ENCODE measurements at places on chromosomes 5 and 9.

DNA sequence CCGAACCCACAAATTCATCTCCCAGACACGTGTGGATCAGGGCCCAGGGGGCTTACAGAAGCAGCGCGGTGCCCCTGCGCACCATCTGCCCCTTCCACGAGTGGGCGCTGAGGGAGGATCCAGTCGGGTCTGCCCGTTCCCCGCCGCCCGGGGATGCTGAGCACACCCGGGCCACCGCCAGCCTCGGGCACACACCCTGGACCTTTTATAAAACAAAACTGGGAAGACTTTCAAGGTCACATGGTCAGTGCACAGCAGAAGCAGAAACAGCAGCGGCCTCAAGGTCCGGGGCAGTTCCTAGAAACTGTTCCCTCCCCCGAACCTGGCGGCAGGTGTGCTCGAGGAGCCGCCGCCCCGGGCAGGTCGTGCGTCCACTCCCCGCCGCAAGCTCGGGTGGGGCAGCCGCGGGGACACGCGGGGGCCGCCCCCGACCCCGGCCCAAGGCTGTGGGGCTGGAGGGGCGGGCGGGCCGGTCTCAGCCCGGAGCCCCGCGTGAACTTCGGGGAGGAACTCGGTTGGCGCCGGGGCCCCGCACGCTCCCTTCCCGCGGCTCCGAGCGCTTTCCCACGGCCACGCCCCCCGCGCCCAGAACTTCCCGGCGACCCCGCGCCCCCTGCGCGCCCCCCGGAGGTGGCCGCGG, 633 bp upstream of the PPP1R26 start:
- DNase-seq, result no peak

DNA sequence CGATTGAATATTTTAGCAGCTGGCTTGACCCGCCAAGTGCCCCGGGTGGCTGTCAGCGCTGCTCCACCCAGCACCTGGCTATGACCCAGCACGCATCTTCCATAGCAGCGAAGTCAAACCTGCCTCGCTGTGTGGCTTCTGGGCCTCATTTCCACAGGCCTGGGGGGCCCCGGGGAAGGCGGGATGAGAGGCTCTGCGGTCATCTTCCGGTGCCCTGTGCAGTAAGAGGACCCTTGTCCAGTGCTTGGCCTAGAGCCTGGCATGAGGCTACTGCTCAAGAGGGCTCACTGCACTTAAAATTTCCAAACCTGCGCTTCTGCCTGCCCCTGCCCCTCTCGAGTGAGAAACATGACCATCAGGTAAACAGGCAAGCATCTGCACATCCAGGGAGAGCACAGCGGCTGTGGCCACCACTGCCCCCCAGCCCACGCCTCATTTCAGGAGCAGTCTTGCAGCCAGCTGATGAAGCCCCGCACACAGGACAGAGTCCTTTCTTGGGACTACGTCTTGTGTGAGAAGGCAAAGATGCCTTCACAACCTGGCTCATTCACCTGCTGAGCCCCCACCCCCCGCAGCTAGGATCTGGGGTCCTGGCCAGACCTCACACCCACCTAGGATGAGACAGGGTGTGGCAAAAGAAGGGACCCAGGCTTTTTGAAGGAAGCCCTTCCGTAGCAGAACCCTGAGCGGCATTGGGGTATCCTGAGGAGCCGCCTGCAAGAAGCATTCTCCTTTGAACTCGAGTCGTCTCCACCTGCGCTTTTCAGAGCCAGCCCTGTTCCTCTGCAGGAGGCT, 69.5 kb upstream of the UNC5A start:
- DNase-seq, result no peak

DNA sequence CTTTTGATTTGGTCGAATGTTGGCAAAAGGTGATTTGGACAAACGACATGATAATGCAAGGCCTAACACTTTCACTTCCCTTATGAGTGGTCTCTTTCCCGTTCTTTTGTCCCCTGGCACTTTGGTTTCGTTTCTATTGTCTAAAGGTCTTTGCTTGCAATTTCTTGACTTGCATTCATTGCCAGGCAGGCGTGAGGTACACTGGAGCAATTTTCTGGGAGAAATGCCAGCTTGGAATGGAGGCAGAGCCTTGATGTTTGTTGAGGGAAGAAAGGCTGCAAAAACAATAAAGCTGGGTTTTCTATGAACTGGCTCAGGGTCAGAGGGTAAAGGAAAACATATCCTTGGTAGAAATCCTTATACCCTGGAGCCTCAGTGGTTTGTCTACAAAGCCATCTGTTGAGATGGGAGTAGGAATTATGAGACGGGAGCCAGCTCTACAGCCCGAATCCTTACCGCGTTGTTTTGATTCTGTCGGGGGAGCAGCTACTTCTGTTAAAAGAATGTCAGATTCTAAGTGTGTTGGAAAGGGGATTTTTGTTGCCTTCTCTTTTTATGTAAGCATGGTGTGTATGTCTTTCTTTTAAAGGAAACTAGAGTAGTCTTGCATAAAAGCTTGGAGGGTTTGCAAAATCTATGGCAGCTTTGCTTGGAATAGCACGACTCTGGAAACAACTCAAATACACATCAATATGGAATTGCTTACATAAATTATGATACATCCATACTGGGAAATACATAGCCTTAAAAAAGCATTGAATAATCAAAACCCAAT, 158.9 kb downstream of the RMI1 start:
- DNase-seq, result no peak

DNA sequence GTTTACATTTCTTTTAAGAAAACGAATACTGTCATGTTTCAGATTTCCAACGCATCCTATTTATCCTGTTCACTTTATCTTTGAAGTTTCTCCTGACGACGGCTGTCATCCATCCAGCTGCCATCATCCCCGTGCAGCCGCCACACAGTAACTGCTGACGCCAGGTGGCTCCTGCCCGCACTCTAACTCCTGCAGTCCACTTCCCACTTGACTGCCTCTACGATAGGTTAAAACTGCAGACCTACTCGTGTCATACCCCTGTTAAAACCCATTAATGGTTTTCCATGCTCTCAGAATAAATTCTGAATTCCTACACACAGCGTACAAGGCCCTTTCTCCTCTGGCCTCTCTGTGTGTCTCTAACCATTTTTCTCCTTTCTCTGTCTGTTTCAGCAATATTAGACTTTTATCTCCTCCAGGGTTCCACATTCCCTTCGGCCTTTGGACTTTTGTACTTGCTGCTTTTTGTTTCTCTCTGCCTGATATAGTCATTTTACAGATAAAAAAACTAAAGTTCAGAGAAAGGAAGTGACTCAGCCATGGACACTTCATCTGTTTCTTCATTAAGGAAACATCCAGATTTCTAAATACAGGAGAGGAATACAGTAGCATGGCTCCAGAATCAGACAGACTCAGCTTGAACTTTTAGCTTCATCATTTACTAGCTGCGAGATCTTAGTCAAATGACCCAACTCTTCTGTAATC, 84.9 kb downstream of the ADAMTS12 start:
- DNase-seq, result no peak

GRCh38 chr5:2136728-2137333, 254.1 kb upstream of the IRX4 start:
- no peak for DNase-seq

DNA sequence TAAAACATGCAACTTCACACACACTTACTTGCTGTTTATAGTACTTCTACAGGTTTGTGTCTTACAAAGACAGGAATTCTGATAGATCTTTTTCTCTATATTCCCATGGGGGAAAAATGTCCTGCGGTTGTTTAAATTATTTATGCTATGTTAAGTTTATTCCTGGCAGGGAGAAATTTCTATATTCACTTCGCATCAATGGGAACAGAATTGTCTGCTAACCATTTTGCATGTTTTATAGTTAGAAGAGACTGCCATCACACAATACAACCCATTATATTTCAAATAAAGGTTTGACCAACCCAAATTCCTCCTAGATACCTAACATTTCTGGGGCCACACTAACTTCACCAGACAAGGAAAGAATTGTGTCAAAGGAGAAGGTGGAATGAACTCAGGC, 110.0 kb upstream of the PRR16 start:
- DNase-seq, result no peak

- no peak for DNase-seq
Observed at GRCh38 chr5:96037128-96037527, 75.5 kb upstream of the ELL2 start.

- DNase-seq, result no peak
Observed at GRCh38 chr5:157539503-157540022, 36.0 kb downstream of the ADAM19 start.

- no peak for DNase-seq
Observed at GRCh38 chr9:125075997-125076396, 67.3 kb downstream of the SCAI start.

GRCh38 chr9:89654025-89654662, 49.3 kb downstream of the GADD45G start:
- no peak for DNase-seq

GRCh38 chr5:80592105-80592504, 22.0 kb upstream of the ANKRD34B start:
- DNase-seq, result no peak

GRCh38 chr9:89525446-89526374, 27.8 kb upstream of the SEMA4D start:
- no peak for DNase-seq

DNA sequence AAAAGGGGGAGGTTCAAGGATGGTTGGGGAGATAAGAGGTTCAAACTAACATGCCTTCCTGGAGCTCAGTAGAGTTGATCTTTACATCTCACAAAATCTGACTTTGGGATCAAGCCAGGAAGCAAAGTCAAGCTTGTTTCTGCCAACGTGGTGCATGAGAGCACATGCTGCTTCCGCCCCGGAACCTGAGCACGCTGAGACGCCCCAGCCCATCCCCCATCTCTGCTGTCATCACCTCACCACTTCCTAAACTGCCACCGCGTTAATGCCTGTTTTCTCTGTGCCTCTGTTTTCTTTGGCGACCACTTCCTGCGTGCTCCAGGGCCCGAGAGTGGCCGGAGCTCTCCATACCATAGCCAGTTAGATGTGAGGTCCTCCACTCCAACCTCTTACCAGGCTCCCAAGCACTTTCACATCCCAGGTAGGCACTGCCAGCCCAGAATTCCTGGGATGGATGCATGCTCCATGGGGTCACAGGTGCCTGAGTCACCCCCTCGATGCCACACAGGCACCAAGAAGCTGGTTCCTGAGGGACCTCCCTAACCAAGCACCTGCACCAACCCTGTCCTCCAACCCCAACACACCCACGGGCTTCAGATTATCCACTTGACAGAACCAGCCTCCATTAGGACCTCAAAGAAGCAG, 31.2 kb upstream of the AFAP1L1 start:
- peak; percentile 54 for DNase-seq

DNA sequence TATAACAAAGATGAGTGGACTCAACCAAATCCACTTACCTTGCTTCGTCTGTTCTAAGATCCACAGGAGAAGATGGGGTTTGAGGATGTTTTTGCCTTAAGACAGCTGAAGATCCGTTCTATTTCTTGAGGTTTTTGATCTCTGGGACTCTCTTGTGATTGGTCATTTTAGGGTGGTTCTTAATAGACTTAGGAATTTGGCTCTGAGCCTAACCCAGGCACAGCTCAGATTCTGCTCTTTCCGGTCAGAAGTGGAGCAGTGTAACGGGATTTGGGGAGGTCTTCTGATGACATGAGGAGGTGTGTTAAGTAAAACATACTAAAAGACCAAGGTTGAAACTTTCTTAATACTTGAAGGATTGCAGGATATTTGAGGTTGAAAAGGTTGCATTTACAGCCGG, 166.9 kb downstream of the DMRT2 start:
- DNase-seq, result no peak

DNA sequence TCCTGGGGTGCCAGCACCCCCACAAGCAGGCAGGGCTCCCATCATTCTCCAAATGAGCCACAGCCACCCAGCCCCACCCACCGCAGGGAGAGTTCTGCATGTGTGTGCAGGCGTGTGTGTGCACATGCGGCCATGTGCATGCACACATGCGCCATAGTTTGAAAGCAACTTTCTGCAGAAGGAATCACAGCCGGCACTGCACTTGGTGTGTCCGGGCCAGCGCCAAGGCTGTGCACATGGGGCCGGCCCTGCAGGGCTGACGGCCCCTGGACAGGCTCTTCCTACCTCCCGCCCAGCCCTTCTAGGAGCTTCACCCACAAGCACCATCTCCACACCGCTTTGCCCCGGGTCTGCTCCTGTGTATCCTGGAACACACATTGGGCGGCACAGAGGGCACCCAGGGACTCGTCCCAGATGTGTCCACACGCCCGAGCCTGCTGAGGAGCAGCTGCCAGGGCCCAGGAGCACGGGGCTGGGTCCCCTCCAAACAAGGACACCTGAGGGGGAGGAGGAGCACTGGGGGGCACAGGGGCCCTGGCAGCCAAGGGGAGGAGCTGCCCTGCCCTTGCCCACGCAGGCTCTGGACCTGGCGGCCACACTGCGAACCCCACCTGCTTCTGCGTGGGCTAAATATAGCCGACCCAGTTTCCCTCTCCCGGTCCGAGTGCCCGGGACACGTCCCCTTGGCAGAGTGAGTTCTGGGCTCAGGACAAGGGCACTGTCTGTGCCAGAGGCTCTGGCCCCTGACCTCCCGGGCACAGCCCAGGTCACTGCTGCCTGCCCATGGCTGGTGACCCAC, 19.1 kb downstream of the TPPP start:
- no peak for DNase-seq

- no peak for DNase-seq
Observed at GRCh38 chr9:71105192-71105591, 16.2 kb downstream of the TRPM3 start.

- DNase-seq, result no peak
Observed at GRCh38 chr5:53730943-53731342, 170.5 kb downstream of the NDUFS4 start.

DNA sequence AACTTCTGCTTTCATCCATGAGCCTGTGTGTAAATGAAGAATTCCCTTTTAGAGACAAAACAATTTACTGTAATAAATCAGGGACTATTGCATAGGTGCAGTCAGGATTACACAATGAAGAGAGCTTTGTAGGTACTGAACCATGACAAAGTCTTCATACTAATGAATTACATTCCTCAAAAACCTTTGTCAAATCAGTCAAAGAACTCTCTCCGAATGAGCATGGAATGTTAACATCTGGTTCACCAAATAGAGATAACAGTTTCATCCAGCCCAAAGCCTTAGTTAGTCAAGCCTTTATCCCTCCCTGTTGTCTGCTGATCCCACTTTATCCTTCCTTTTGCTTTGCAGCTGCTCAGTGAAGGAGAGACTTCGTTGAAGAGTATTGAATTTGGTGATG, 62.9 kb upstream of the DMRTA1 start:
- no peak for DNase-seq

DNA sequence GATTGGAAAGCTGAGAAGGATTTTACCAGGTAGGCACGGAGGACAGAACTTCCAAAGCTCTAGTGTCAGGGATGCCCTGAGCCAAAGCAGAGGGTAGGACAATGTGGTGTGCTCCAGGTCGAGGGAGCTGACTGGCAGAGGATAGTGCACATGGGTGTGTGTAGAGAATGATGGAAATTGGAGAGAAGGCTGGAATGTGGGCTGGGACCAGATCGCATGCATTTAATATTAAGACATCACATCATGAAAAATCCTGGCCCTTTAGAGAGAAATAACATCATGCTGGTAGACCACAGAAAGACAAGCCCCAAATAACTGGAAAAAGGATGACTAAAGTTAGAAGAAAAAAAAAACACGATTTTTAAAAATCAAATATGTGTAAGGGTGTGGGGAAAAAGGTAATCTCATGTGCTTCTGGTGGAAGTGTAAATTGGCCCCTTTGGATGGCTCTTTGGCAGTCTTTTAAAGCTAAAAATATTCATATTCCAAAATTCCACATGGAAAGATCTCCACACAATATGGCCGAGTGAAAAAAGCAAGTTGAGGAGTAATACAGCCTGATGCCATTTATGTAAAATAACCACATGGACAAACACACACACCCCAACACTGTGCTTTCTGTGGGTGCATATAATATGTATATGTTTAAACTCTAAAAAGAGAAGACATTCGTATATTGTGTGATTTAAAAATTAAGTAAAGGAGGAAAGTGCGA, 67.0 kb upstream of the TGFBR1 start:
- no peak for DNase-seq

- DNase-seq, result no peak
Observed at GRCh38 chr5:54671681-54672080, 154.1 kb downstream of the SNX18 start.
